ENCODE measurements at places on chromosomes 5 and 9. TPM values are rescaled to one million over a fixed set of nuclear protein-coding genes. Genes with fewer than 3 reads are reported as not detected.

The CTXN3 gene
- not detected for total RNA-seq

The SPATA6L gene
- 0.22 TPM for total RNA-seq

DNA sequence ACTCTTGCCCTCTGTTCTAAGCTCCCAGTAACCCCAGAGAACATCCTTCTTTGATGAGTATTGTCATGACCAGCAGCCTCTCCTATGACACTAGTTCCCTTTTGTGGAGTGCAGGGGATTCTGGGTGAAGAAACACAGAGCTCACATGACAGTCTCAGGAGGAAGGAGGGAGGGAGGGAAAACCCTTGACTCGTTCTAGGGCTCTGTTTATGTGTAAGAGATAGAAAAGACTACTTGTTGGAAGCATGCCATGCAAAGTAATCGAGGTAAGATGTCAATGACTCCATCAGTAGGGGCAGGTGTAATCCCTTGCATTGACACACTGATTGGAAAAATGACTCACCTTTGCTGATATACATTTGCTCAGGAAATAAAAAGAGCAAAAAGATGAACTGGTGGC lies 190.2 kb upstream of the ELL2 start:
- peak; percentile 38 for DNase-seq

The MARCHF11 gene
- total RNA-seq = not detected

- DNase-seq = no peak
Observed at GRCh38 chr5:149732324-149733128, 2.4 kb downstream of the PPARGC1B start.

GRCh38 chr9:83996126-83996525 lies 15.5 kb downstream of the RMI1 start:
- no peak for DNase-seq

DNA sequence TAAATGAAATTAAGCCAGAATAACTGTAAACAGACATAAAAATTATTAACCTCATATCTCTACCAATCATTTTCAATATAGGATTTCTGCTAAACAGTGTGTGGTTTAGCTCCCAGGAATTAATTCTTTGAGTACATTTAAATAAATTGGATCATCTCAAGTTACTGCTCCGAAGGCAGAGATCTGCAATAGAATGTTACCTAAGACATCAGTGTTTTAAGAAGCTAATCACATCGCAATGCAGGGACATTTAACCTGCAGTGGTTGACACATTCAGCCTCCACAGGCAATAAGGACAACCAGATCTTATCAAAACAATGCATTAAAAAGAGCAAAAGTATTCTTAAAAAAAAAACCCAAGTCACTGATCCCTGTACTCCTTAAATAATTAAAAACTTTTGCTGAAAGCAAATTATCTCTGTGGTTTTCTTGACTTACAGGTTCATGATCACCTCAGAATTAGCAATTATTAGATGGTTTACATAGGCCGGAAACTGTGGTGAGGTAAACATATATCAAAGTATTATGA lies 45.7 kb downstream of the PRDM6 start:
- DNase-seq = no peak

DNA sequence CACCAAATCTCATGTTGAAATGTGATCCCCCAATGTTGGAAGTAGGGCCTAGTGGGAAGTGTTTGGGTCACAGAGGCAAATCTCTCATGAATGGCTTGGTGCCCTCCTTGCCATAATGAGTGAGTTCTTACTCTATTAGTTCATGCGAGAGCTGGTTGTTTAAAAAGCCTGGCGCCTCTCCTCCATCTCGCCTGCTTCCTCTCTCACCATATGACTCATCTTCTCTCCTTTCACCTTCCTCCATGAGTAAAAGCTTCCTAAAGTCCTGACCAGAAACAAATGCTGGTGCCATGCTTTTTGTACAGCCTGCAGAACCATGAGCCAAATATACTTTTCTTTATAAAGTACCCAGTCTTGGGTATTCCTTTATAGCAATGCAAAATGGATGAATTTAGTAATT lies 20.9 kb upstream of the ARHGAP26 start:
- no peak for DNase-seq

DNA sequence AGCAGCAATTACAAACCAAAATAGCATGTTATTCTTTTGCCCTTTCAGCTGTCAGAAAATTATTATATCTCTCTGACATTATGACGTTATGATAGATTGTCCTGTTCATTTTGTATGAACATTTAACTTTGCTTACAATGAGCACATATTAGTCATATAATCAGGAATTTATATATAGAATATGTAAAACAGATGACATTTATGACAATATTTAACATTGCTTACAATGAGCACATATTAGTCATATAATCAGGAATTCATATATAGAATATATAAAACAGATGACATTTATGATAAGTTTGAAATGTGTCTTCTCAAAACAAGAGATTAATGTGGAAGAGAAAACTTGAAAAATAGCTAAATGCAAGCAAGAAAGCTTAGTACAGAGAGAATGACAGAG lies 1180.2 kb downstream of the CDH12 start:
- no peak for DNase-seq

- no peak for DNase-seq
Observed at GRCh38 chr5:134420343-134420742, 8.7 kb upstream of the CDKN2AIPNL start.

DNA sequence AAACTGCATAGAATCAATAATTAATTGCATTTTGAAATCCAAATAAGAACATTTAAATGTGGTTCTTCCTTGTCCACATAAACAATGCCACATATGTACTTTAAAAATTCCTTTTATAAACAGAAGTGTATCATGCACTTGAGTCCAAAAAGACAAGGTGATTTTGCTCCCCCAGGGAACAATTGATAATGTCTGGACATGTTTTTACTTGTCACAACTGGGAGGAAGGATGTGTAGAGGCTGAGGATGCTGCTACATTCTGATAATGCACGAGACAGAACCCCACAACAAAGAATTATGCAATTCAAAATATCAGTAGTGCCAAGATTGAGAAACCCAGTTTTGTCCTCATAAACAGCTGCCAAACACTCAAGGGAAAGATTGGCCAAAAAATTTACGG lies 181.1 kb upstream of the ISL1 start:
- no peak for DNase-seq

GRCh38 chr5:168085261-168086031 lies 206.0 kb upstream of the WWC1 start:
- DNase-seq = no peak

DNA sequence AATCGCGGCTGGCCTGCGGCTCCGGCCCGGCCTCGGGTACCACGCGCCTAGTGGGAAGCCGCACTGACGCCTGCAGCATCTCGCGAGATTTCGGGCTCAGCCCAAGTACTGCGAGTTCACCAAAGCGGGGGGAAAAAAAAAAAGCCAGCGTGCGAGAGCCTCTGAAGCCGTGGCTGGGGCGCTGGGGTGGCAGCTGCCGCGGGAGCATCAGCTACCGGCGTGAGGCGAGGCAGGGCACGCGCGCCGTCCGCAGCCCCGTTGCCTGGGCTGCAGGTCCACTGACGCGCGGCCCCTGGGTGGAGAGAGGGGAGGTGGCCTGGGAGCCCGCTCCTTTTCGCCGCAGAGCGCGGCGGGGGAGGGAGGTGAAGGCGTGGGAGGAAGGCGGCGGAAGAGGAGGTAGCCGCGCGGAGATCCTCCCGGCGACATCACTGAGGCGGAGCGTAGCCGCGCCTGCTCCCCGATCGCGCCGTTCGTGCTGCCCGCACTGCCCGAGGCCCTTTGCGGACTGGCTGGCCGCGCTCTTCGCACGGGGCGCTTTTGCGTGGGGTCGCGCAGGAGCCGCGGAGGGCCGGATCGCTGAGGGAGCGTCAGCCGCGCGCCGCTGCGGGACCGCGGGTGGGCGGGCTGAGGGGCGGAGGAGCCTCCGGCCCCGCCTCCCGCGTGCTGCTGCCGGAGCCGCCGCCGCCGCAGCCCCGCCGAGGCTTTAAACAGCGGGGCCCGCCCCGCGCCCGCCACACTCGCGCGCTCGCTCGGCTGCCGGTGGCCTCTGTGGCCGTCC lies at the start of gene SLC12A2:
Gene SLC12A2 (plus strand): TSS at position 734 of the 778 bp plus-strand sequence. CDS start 189 bp downstream, outside the sequence.
- peak; percentile 97 for DNase-seq

The HTR4 gene
- not detected for total RNA-seq

GRCh38 chr9:86022687-86023266 lies 76.6 kb downstream of the GOLM1 start:
- DNase-seq = no peak

DNA sequence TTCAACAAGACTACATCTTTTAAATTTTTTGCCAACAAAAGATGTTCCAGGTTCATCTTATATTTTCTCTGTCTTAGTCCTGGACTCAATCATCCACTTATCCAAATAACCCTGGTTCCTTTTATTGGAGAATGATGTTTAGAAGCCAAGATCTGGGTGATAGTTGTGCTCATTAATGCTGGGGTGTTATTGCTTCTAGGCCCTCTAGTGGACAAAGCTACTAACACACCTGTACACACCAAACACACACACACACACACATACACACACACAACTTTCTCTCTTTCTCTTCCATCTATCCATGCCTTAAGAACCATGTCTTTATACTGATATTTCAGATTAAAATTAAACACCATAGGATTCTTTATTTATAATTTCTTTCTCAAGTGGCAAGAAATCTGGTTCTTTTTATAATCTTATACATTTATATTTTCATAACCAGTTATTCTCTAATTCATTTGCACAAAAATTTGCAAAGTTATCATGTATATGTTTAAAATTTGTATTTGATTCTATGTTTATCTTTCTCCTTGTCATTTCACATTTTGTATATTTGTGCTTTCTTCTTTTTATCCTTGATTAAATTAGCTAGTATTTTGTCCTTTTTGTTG lies 179.1 kb upstream of the SMIM23 start:
- DNase-seq = peak; percentile 79

The INSYN2B gene
- total RNA-seq = not detected

DNA sequence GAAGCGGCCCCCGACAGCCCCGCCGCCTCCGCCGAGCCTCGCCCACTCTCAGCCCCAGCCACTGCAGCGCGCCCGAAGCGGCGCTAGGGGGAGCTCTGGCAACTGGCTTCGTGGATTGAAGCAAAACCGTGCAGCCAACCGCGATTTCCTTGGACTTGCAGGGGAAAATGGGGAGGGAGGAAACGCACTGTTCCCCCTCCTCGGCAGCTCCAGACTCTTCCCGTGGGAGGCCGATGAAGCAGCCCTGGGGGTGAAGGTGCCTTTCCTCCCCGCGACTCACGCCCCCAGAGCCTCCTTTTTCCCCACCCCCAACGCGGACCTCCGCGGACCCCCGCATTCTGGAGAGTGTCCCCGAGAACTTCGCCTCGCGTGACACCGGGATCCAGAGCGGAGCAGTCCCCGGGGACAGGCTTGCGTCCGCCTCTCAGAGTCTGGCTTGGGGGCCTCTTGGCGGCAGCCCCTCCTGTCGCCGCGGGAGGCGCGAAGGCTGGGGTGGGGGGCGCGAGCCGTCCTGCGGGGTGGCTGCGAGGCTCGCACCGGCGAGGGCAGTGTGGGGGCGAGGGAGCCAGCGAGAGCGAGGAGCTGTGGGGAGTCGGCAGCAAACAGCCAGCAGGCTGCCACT lies 3.8 kb downstream of the IER5L start:
- DNase-seq = peak; percentile 91

DNA sequence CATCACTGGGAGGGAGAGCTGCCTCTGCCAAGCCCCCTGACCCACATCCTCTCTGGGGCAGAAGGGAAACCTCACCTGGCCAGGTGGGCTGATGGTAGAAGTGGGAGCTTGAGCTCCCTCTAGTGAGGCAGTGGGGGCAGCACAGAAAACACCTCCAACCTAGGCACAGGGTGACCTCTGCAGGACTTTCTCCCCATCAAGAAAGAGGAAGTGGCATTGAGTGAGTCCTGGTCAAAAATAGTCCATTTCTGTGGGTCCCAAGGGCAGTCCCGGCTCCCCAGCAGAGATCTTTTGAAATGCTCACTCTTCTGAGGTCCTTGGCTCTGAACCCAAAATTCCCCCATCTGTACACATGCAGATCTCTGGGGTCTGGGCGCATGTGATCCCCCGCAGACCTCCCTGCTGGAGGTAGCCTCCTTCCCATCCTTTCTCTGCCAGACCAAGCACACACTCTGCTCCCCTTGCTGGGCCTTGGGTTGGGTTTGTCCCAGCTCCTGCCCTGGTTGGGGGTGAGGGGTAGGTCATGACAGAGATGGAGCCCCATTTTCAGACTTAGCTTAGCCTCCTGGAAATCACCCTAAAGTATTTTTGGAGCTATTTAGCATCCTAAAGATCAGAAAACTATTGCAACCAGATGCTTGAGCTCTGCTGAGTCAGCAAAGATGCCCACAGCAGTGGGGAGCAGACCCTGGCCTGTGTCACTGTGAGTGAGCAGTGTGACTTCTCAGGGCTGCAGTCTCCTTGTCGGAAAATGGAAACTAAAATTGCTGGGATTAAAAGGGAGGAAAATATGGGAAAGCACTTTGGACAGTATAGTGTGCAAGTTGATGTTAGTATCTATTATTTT lies 41.6 kb upstream of the LCP2 start:
- peak; percentile 84 for DNase-seq

The TMC1 gene
- not detected for total RNA-seq

- no peak for DNase-seq
Observed at GRCh38 chr9:86721226-86721781, 226.0 kb downstream of the GAS1 start.

The TAF11L10 gene
- not detected for total RNA-seq

DNA sequence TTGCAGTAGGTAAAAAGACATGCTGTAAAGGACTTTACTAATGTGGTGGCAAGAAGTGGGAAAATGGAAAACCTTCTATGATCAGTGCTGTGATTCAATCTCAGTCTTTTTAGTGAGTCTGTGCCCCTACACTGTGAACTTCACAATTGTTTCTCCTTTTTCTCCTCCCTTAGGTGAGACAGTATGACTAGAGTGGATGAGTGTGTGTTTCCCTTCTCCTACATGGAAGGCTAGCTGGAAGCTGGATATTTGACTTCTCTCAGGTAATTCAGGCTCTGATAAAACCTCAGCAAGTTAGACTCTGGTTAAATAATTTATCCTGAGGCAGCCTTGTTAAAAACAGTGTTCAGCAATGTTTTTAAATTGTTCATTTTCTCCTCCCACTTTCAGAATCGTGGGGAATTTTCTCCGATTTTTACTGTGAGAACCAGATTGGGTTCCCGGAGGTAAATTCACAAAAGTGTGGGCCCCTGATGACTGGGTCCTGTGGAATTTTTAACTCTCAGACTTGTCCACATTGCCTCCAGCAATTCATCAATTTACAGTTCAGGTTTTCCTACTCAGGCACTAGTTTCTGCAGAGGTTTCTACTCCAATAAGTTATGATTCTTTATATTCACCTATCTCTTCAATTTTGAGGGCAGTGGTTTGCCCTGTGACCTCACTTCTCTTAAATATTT lies 149.1 kb upstream of the PIK3R1 start:
- DNase-seq = no peak

The PCDHGB6 gene
- 8.8 TPM for total RNA-seq

DNA sequence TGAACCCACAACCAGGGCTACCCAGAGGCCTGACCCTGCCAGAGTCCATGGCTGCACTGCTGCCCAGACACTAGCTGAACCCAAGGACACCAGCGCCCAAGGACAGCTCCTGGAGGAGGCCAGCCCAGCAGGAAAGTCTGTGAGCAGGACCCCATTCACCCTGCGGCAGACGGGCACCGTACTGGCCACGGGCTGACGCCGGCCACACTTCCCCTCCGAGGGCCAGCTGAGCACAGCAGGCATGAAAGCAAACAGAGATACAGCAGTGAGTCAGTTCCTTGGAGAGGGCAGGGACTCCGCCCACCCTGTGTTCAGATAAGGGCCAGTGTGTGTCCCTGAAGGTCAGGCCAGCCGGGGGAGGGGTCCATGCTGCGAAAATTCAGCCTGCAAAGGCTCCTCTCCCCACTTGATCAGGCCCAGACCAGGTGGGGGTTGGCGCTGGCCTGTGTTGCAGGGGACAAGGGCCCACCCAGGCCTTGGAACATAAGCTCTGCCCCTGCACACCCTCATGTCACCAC lies 3.2 kb downstream of the RNF208 start:
- no peak for DNase-seq

The LIX1 gene
- not detected for total RNA-seq

The MAMDC2 gene
- total RNA-seq = not detected
